ENCODE measurements at places on chromosomes 7 and 10.

- DNase-seq = no peak
These were observed 59.9 kb downstream of the BMPER start for GRCh38 chr7:33965183-33965744.

GRCh38 chr10:80579849-80580637 is 42.3 kb downstream of the SH2D4B start:
- DNase-seq = no peak

DNA sequence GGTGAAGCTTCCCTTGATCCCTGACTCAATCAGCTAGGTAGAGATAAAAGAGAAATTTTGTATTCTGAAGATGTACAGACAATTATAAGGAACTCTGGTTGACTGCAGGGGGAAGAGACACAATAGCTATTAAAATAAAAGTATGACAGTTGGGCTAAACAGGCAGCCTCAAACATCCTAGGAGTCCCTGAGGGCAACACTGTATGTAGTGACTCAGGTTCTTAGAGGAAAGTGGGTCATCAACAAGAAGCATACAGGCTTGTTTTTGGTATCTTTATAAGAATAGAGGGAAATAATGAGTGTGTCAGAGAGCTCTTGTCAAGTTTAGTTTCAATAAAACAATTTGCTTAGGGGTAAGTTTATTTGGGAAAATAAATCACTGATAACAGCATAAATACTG is 150.3 kb downstream of the AUTS2 start:
- no peak for DNase-seq

DNA sequence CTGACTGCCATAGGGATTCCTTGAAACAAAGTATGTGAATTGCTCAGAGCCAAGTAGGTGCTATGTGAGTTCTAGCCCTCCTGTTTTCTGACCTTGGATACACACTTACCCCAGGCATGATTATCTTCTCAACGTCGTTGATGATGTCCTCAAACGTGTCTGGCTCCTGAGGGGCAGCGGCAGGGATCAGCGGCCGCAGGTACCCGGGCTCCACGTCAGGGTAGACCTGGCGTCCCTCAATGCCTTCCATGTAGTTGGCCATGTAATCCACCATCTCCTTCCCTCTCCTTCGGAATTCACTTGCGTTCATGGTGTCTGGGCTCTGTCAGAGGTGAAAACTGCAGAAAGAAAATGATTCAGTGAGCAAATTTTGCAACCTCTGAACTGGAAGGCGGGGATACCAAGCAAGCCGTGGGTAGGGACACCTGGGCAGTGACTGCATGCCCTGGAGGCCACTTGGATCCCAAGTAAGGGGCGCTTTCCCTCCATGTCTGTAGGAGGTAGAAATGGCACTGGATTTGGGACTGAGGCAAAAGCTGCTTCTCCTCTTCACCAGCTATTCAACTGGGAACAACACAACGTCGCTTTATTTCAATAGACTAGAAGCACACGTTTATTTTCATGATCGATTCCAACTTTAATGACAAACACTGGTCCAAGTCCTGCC is 21.3 kb downstream of the DDC start:
- no peak for DNase-seq

DNA sequence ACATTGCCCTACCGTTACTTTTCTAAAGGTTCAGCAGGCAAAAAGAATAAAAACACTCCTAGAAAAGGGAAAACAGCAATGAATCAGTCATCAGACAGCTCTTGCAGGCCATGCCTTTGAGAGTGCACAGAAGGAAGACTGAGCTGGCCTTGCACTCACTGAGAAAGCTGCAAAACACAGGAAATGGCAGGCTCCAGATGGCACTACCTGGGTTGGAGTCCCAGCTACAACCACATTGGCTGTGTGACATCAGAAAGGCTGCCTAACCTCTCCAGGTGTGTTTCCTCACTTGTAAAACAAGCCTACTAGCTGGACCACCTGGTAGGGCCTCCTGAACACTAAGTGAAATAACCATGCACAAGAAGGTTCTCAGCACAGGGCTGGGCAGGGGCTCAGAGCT is 113.7 kb downstream of the SFMBT2 start:
- no peak for DNase-seq

DNA sequence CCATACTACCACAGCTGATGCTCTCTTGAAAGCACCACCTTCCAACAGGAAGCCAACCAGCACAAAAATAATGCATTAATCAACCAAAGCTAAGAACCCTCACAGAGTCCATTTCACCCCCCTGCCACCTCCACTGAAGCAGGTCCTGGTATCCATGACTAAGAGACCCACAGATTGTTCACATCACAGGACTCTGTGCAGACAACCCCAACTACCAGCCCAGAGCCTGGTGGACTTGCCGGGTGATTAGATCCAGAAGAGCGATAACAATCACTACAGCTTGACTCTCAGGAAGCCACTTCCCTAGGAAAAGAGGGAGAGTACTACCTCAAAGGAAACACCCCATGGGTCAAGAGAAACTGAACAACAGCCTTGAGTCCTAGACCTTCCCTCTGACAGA is 528.1 kb downstream of the KIF20B start:
- DNase-seq = no peak

DNA sequence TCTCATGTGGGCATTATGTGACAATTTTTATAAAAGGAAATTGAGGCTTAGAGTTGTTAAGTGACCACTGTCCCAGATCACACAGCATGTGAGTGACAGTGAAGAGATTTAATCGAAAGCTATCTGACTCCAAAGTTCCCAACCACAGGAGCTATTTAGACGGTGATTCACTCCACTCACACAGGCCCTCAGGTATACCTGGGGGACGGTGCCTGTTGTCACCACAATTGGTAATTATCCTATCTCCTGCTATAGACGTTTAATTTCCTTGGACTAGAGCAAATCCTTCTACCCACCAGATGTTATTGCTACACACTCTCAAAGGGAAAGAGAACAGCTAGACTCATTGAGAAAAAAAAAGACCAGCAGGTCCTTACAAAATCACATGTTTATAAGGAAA is 145.5 kb downstream of the KLF6 start:
- no peak for DNase-seq

- no peak for DNase-seq
These were observed 85.1 kb upstream of the PPIF start for GRCh38 chr10:79262131-79262530.

GRCh38 chr10:52517012-52517411 is 202.9 kb downstream of the DKK1 start:
- no peak for DNase-seq

DNA sequence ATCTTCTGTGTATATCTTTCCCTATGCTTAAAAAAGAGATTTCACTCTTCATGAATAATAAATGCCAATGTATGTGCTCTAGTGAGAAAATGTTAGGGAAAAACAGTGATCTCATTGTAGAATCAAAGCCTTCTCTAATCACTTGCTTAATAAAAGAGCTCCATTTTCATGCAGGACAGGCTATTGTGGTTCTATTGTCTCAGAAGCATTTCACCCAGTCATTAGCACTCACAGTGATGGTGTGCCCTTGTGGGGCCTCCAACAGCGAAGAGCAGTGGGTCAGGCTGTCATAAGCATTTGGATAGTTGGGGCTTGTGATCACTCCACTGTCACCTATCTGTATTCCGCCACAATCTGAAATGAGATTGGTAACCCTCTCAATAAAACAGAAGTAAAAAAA is 83.9 kb upstream of the RSU1 start:
- no peak for DNase-seq

DNA sequence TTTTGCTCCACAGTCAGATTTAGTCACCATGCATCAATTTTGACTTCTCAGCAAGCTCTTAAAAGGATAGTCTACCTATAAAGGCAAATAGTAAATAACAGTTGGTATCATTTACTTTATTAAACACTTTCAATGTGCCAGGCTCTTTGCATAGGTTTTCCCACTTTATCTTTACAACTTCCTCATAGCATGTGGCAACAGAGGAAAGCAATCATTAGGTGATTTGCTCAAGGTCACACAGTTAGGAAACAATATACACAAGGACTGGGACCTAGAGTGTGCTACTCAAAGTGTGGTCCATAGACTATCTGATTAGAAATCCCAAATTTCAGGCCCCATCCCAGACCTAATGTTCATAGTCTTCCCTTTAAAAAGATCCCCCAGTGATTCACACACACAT is 212.3 kb downstream of the MTERF1 start:
- DNase-seq = no peak

GRCh38 chr10:98472196-98472595 is 25.5 kb upstream of the HPS1 start:
- no peak for DNase-seq

GRCh38 chr7:11726794-11727155 is 105.2 kb downstream of the THSD7A start:
- no peak for DNase-seq

GRCh38 chr7:105304040-105304895 is 84.5 kb downstream of the SRPK2 start:
- no peak for DNase-seq

- DNase-seq = no peak
These were observed 19.8 kb downstream of the VOPP1 start for GRCh38 chr7:55552320-55553023.

- DNase-seq = no peak
These were observed 81.2 kb downstream of the FZD1 start for GRCh38 chr7:91345449-91345848.

- no peak for DNase-seq
These were observed 11.2 kb upstream of the WIPF3 start for GRCh38 chr7:29794959-29795629.

DNA sequence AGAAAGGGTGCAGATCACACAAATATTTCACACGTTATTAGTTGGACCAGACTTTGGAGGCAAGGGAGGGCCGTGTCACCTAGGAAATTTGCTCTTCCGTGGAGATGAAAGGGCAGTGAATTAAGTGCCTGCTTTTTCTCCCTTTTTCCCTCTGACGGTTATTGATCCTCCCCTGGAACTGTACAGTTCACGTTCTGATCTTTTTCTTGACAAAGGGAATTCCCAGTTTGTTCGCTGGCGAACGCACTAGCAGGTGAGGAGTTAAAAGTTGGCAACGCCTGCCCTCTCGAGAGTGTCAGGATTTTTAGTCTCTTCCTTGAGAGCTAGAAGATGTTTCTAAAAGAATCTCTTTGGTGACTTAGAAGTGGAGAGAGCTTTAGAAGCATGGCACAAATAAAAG is 111.5 kb downstream of the TCF7L2 start:
- DNase-seq = no peak

DNA sequence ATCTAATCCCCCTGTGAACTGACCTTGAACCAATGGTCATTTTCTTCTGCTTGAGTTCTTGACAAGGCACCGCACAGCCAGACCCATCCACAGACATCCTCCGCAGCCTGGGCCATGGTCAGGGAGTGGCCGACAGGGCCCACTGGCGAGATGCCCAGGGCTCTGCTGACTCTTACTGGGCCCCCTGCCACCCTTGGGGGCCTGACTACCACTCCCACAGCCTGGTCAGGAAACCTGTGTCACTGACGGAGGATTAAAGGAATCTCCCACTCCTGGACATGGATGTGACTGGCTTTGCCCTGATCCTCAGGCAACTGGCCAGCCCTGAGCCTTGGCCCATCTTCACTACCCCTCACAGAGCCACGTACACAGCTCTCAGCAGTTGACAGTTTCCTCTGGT is 50.4 kb upstream of the ENO4 start:
- DNase-seq = no peak

GRCh38 chr10:76581506-76582256 is 1055.9 kb downstream of the KCNMA1 start:
- DNase-seq = no peak

DNA sequence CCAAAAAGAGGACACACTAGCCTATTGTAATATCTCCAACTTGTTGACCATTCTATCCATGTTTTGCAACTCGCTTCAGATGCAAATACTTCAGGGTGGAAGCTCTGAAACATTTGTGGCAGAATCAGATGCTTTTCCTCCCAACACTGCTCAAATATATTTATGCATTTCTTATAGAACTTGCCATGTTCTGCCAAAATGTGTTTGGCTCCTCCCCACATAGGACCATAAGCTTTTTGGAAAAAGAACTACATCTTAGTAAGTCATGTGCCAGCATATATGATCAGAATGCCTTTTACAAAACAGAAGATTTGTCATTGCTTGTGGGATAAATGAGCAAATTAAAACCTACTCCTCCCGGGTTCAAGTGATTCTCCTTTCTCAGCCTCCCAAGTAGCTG is 484.5 kb downstream of the TNS3 start:
- no peak for DNase-seq

GRCh38 chr7:30866939-30867338 is 44.7 kb upstream of the AQP1 start:
- no peak for DNase-seq

- no peak for DNase-seq
These were observed 110.2 kb downstream of the SEM1 start for GRCh38 chr7:96599288-96599936.

DNA sequence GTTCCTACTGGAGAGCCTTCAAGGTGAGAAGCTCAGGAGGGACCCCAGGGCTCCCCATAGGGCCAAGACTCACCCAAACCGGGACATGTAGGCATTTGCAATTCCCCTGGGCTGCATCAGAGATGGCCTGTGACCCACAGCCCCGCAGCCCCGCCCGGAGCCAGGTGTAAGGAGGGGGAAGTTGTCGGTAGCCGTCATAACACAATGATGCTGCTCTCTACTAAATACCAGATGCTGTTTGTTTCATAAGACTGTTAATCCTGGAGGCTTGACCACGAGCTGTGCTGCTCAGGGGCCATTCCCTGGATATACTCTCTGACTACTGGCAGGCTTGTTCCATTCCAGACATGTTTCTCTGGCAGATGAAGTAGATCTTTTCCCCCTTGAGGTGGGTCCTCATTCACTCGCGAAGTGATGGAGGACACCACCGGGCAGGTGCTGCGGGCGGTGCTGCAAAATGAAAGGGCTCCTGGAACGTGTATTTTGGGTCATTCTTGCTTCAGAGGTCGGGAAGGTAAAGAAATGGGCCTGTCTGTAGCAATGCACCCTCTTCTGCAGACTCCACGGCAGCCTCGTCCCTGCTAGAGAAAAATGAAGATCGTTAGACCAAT is 61.1 kb downstream of the MKI67 start:
- DNase-seq = no peak

- no peak for DNase-seq
These were observed 65.4 kb downstream of the TRUB1 start for GRCh38 chr10:115003396-115003795.
